ENCODE measurements at places on chromosomes 11 and 22.

DNA sequence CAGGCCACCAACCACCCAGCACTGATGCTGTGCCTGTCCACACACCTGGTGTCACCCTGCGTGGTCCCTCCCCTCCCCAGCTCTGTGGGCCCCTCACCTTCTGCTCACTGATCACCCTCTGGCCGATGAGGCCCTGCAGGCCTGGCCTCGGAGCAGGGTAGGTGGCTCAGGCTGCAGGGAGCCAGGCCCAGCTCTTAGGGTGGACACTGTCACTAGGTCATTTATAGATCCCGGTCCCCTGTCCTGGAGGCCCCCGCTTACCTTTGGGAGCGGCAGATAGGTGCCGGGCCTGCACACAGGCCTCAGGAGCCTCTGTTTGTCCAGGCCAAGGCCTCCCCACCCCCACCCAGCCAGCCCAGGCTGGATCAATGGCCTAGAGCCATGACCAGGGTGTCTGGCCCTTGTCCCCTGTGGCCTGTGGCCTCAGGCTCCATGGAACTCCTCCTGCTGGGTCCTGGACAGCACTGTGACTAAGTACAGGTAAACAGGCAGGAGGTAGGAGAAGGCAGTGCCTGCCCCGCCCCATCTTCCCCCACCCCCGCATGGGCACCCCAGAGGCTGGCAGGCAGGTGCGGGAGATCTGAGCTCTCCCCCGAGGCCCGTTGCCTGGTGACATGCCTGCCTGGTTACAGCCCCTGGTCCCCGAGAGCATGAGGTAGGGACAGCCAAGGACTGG lies at the start of gene TMPRSS6:
TMPRSS6 (minus strand) TSS at position 472 of the 676 bp plus-strand sequence. CDS start 6,296 bp downstream, outside the sequence.
- no peak for DNase-seq

- no peak for DNase-seq
Measured at GRCh38 chr11:43697679-43698078, 17.1 kb downstream of the HSD17B12 start.

- no peak for DNase-seq
Measured at GRCh38 chr11:35740061-35740799, 77.7 kb downstream of the TRIM44 start.

DNA sequence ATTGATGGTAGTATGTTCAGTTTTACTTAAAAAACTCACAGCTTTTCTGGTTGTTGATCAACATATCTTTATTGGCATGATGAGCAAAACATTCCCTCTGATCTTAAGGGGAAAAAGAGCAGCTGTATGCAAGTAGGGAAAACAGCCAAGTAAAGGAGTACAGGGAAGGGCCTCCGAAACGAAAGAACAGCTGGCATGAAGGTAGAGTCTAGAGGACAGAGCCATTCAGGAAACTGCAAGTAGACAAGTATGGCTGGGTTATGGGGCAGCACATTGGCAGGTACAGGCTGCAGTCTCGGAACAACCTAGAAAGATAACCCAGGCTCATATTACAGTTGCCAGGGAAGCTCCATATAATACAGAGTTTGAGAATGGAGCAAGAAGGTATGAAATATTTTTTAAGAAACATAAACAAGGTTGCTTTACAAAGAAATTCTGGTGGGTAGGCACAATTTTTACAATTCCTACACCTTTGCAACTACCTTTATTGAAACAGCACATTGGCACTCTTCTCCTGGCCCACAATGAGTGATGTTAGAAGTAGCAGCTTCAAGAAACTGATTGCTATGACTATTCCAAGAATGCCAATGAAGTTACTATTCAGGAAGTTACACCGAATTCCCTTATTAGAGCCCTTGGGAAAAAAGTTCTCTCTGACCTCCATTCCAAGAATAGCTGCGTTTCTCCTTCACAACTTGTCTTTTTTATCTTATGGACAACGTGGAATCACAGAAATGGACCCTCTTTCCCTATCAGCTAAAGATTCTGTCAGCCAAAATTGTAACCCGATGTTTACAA lies 45.2 kb downstream of the LGR4 start:
- peak; percentile 4 for DNase-seq

DNA sequence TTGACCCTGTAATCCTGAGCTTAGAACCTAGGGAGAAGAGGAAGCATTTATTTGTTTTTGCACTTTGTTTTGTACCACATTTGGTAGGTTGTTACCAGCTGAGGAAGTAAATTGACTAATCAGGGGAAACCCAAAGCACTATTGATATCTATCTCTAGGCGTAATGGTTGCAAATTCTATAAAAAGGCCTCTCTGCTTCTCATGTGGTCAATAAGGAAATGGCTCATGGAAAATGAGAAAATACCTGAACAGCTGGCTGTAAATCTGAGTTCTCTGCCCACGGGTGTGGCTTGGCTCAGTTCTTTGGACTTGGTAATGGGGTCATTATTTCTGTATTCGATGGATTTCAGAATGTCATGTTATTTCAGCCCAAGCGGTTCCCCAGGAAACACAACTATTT lies 42.4 kb downstream of the BARX2 start:
- no peak for DNase-seq

- no peak for DNase-seq
Measured at GRCh38 chr22:24579258-24579601, 13.6 kb downstream of the LRRC75B start.

GRCh38 chr11:110830747-110831146 lies 118.5 kb upstream of the ARHGAP20 start:
- DNase-seq: no peak

DNA sequence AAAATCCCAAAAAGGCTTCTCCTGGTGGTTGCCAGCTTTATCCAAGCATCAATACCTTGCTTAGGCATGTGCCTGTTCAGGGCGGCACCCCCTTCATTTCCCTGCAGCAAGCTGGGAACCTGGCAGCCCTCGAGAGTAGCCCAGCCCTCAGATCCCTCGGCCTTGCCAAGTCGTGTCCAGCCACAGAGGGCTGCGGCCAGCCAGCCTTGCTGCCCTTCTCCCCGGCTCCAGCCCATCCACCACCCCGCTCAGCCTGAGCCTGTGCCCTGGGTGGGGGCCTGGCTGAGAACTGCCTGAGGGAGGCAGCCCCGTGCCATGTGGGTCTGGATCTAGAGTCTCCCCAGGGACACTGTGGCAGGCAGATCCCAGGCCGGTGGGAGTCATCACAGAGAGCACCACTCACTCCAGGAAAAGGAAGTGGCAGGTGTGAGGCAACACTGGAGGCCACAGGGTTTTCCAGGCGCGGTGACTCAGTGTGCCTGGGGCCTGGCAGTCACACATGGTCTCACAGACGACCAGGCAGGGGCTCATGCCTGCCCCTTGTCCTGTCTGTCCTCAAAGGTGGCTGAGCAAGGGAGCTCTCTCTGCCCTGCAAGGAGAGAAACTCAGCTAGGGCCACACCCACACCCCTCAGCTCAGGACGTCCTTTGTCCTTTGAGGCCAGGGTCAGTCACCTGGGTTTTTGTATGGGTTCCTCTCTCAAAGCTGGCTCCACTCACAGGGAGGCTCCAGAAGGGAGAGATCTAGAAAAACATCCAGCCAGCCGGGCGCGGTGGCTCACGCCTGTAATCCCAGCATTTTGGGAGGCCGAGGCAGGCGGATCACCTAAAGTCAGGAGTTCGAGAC lies 12.2 kb upstream of the CDC42BPG start:
- no peak for DNase-seq

- DNase-seq: no peak
Measured at GRCh38 chr22:24102366-24103200, 78.7 kb upstream of the SUSD2 start.

- no peak for DNase-seq
Measured at GRCh38 chr11:111336582-111337256, 38.4 kb downstream of the POU2AF3 start.

- DNase-seq: no peak
Measured at GRCh38 chr22:30195245-30196140, 51.1 kb downstream of the LIF start.

- peak; percentile 63 for DNase-seq
Measured at GRCh38 chr22:21797444-21798221, 62.0 kb upstream of the YPEL1 start.

- no peak for DNase-seq
Measured at GRCh38 chr11:66309475-66309874, 7.4 kb downstream of the CD248 start.

DNA sequence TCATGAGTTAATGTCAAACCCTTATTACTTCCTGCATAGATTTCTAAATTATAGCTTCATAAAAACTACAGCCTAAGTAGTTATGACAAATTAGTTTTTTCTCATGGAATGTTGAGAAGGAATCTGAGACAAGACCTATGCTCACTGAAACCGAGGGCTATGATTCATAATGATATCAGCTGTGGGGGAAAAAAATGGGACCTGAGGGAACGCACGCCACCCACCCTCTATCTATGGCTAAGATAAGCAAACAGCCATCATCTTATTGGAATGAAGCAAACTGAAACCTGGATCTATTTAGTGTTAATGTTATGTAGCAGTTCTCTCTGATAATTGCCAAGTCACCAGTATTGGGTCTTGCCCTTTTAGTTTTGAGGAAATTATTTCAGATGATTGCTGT lies 906.9 kb upstream of the RAG2 start:
- no peak for DNase-seq

GRCh38 chr11:133164986-133165385 lies 367.3 kb downstream of the OPCML start:
- DNase-seq: no peak

DNA sequence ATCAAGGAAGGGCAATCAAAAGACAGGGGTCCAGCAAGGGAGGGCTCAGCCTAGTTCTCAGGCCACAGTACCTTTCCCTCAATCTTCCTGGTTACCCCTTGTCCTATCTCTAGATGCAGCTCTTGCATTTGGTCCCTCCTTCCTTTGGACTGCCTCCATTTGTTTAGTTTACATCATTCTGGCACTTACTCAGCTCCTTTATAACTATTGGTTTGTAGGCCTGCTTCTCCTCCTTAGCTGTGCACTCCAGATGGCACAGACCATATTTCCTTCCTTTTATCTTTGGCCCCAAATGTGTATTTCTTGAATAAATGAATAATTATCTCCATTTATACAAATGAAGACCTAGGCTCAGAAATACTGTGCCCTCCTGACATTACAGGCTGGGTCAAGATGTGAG lies 92.3 kb upstream of the AMOTL1 start:
- no peak for DNase-seq

DNA sequence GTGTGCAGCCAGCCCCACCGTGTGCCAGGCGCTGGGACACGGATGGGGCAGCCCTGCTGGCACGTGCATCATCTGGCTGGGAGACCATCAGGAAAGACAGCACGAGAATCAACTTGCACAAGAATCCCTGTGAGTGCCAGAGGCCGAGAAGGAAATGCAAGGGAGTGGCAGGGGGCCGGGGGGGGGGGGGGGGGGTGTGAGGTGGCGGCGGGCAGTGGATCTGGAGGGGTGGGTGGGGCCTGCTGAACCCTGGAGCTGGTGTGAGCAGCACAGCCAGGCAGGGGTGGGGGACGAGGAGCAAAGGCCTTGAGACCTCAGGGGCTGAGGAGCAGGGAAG lies 14.0 kb upstream of the FLRT1 start:
- DNase-seq: no peak

- no peak for DNase-seq
Measured at GRCh38 chr22:42651134-42651533, 1.9 kb upstream of the CYB5R3 start.

- DNase-seq: no peak
Measured at GRCh38 chr22:21946262-21946925, 6.3 kb downstream of the PPM1F start.

- DNase-seq: no peak
Measured at GRCh38 chr11:31809857-31810778, 1.0 kb downstream of the PAX6 start.

- no peak for DNase-seq
Measured at GRCh38 chr11:20110908-20111669, 49.2 kb downstream of the DBX1 start.

DNA sequence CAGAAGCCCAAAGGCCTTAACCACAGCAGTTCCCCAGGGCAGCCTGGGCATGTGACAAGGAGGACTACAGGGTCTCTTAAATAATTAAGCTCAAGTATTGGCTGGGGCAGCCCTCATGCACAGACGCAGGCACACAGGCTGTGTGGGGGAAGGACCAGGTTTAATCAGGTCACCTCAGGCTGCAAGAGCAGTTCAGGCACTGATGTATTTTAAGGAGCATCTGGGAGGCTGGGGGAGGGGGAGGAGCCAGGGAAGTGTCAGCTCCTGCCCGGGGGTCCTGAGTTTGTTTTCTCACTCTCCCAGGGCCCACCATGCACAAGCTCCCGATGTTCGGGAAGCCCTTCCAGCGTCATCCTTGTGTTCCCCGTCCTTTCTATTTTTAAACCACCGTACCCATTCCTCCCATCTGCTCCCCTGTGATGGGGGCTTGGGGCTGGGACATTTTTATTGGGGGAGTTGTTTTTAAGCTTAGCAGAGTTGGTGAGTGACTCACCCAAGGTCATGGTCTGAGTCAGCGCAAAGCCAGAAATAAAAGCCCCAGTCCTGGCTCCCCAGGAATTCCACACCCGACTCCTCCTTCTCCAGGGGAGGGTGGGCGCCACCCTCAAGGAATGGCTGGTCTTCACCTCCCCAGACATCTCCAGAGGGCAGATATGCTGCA lies 2.4 kb downstream of the CSDC2 start:
- DNase-seq: no peak

DNA sequence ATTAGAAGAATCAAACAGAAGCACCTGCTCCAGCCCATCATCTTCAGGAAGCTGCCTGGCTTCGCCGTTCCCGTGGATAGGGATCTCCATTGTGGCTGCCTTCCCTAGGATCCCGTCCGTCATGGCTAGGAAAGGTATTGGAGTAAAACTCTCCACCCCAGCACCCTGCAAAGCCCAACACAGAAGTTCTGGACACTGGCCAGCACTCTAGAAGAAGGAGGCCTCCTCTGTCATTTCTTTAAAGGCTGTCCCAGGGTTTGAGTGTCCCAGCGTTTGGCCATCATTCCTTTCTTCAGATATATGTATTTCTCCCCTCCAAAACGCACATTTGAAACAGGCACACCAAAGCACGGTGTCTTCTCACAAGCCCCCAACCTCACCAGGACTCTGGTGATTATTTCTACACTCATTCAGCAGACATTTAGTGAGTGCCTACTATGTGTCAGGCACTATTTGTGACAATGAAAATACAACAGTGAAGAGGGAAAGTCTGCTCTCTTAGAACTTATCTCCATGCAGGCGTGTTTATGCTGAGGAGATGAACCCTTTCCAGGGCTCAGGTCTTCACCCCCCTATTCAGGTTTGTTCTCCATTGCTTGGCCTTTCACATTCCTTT lies 724 bp downstream of the ARFIP2 start:
- no peak for DNase-seq

DNA sequence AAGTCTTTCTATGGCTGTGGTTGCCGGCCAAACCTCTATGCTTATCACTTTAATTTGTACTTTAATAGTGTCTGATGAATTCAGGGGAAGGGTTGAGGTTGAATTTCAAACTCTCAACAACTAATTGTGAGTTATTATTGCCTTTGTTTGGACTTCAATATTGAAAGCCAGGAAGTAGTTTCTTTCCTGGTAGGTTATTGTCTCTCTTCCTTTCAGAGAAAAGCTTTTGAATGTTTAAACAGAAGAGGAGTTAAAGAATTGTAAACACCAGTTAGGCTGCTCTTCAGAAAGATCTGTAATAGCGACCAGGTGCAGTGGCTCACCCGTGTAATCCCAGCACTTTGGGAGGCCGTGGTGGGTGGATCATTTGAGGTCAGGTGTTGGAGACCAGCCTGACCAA lies 22.2 kb downstream of the NNMT start:
- DNase-seq: no peak
